A549 treated with ZK216348 at 1 μM for 4 hours (cell line): ENCODE measurements at places on chromosomes 2 and 18. TPM values are rescaled to one million over a fixed set of nuclear protein-coding genes. Genes with fewer than 3 reads are reported as not detected.

The SERPINB5 gene
- total RNA-seq, result 0.06 to 0.11 TPM in 2 of 5 replicates, not detected in the others

The TCF23 gene
- total RNA-seq, result not detected in 5 replicates

The NEU4 gene
- total RNA-seq, result 0.19 to 0.41 TPM (median 0.23 TPM) in 5 replicates

The POTEI gene
- not detected in 5 replicates for total RNA-seq

The CCDC195 gene
- not detected in 5 replicates for total RNA-seq

The CDH2 gene
- total RNA-seq, result 31.8 to 50.4 TPM (median 43.7 TPM) in 5 replicates

The TMEM37 gene
- total RNA-seq, result 1.5 to 2.1 TPM (median 1.6 TPM) in 5 replicates

The SERPINB12 gene
- not detected in 5 replicates for total RNA-seq

The MFSD2B gene
- 0.15 to 0.63 TPM (median 0.41 TPM) in 5 replicates for total RNA-seq

The LYPD1 gene
- 12.0 to 19.6 TPM (median 15.8 TPM) in 5 replicates for total RNA-seq

The CRYGD gene
- total RNA-seq, result not detected in 5 replicates

The TRAPPC12 gene
- 49.5 to 74.2 TPM (median 67.2 TPM) in 5 replicates for total RNA-seq

The AGXT gene
- total RNA-seq, result not detected in 5 replicates

The SIGLEC15 gene
- total RNA-seq, result 0.05 to 0.12 TPM in 2 of 5 replicates, not detected in the others

The TGFA gene
- 5.1 to 6.6 TPM (median 5.9 TPM) in 5 replicates for total RNA-seq

The ALLC gene
- not detected in 5 replicates for total RNA-seq

The FANCL gene
- 22.7 to 28.8 TPM (median 27.8 TPM) in 5 replicates for total RNA-seq

The TMEM237 gene
- total RNA-seq, result 17.8 to 21.1 TPM (median 19.5 TPM) in 5 replicates

The BMP10 gene
- total RNA-seq, result not detected in 5 replicates

The GLI2 gene
- total RNA-seq, result 15.4 to 28.5 TPM (median 26.0 TPM) in 5 replicates

The CYP26B1 gene
- 9.1 to 17.7 TPM (median 14.5 TPM) in 5 replicates for total RNA-seq

The ADAM23 gene
- total RNA-seq, result 9.1 to 12.6 TPM (median 10.1 TPM) in 5 replicates

The COLEC11 gene
- total RNA-seq, result 0.39 to 1.4 TPM (median 0.47 TPM) in 5 replicates

The NT5DC4 gene
- total RNA-seq, result not detected in 5 replicates

The TIGD1 gene
- 4.1 to 6.7 TPM (median 4.7 TPM) in 5 replicates for total RNA-seq

The ZNF385B gene
- total RNA-seq, result not detected in 5 replicates

The CNTNAP5 gene
- total RNA-seq, result not detected in 5 replicates
